ENCODE measurements at places on chromosomes 12 and 14.

DNA sequence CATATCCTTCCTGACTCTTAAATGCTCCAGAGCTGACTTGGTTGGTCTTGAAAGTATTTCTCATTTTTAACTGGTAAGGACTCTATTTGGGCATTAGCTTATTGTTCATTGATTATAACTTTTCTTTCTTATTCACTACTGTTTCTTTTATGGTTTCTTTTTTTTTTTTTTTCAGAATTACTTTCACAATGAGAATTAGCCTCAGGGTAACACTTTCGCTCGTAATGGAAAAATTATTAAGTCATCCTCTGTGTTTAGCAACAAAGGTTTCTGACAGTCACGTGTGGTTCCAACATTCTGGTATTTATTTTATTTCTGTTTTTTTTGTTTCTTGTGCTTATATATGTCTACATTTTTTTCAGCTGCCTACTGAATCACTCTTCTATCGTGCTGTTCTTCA is 80.0 kb downstream of the METTL25 start:
- DNase-seq, result peak; percentile 30

DNA sequence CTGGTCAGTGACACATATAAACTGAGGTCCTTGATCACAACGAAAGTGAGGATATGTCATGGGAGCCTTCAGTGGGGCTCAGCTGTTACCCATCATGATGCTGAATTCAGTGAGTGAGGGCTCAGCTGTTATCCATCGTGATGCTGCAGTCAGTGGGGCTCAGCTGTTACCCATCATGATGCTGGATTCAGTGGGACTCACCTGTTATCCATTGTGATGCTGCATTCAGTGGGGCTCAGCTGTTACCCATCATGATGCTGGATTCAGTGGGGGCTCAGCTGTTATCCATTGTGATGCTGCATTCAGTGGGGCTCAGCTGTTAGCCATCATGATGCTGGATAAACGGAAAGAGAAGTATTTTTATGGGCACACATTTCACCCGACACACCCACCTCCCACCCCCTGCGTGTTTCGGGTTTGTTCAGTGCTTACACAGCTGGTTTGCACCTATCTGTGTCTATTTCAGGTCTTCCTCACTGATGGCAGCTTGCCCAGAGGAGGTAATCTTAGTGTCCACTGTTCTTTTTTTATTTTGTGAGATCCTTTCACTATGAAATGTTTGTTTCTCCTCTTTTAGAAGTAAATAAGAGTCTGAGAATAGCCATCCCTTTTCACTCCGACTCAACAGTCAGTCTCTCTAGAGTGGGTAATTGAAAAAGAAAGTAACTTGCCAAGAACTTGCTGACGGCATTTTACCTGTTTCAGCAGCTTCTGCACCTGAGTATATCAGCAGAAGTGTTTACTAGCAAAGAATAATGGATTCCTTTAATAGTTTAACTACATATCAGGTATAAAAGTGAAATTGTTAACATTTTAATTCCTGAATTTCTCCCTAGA is 183.0 kb downstream of the ERC1 start:
- no peak for DNase-seq

- DNase-seq, result no peak
Measured at GRCh38 chr12:94813314-94813713, 163.0 kb upstream of the TMCC3 start.

DNA sequence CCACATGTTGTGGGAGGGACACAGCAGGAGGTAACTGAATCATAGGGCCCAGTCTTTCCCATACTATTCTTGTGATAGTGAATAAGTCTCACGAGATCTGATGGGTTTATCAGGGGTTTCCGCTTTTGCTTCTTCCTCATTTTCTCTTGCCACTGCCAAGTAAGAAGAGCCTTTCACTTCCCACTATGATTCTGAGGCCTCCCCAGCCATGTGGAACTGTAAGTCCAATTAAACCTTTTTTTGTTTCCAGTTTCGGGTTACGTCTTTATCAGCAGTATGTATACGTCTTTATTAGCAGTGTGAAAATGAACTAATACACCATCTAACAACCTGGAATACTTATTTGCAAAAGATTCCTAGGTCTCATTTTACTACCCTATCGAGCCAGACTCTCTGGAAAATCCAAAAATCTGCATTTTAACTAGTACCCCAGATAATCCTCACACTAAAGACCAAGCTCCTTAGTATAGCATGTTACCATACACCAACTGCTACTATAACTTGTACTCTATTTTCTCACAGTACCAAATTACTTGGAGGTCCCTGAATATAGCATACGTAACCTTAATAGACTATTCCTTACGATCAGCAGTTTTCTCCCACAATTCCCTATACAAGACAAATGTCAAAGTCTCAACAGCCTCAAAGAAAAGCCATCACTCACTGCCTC is 11.5 kb downstream of the GTF2A1 start:
- no peak for DNase-seq

DNA sequence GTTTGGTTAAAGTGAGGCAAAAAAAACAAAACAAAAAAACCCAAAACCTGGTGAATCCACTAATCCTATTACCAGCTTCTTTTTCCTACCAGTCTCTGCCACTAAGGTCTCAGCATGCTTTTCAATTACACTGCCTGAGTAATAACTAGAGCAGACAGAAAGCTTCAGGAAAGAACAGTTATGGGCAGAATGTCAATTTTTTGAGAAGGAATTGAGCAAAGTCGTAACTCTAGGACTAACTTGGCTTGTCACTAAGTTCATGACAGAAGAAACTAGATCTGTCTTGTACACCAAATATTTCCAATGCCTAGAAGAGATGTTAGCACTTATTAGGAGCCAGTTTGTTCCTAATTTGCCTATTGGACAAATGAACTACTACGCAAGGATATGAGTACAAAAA is 148.8 kb upstream of the CNOT2 start:
- no peak for DNase-seq

DNA sequence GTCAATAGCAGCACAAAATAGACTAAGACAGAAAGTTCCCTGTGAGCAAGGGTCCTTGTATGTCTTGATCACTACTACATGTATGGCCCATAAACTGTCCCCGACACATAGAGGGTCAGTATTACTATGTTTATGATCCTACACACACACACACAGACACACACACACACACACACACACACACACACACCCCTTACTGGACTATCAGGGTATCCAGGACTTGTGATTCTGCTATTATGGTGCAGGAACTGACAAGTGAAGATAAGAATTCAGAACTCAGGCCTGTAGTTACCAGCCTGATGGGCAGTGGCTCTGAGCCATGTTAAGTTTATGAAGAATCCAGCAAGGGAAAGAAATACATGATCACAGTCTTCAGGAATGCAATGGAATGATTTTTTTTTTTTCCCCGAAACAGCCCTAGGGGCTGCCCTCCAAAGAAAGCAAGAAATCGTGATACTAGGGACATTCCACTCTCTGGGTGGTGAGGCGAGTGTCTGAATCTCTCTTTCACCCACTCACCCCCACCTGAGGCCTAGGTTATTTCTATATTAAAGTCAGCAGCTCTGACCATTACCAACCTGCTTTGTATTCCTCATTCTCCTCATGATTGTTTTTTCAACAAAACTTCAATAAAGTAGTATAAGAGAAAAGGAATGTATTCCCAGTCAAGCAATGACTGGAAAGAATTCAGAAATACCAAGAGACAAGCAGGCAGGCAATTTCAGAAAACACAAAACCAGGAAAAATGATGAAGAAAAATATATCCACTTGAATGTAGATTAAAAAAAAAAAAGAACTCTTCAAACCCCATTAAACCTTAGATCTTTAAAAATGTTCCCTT is 105.8 kb downstream of the AVPR1A start:
- DNase-seq, result peak; percentile 96

DNA sequence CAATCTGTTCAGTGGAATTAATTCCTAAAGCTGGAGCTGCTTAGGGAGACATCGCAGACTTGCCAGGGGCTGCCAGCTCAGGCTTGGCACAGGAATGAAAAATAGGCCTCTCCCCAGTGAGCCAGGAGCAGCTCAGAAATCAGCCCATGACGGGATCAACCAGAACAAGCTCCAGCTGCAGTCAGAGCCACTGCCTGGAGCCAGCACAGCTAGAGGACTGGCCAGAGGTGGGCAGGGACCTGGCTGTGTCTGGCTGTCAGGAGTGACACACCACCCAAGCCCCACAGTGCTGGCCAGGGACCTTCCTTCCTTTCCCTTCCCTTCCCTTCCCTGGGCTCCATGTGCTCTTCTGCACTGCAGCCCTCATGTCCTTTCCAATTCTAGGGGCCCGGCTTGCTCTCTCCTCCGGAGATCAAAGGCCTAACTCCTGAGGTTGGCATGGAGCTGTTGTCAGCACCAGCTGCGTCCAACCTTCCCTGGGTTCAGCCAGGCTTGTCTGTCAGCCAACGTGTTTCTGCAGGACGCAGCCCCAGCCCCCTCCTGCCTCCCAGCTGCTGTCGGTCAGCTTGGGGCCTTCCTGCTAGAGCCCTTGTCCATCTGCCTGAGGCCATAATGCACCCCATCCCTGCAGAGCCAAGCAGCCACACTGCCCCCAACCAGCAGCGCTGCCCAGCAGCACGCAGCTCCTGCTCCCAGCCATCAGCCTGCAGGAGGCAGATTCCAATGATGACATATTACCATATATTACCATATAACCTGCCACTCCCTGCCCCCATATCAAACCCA is 149.3 kb downstream of the CALM1 start:
- DNase-seq, result no peak

- peak; percentile 53 for DNase-seq
Measured at GRCh38 chr12:102824218-102824835, 92.7 kb downstream of the PAH start.

DNA sequence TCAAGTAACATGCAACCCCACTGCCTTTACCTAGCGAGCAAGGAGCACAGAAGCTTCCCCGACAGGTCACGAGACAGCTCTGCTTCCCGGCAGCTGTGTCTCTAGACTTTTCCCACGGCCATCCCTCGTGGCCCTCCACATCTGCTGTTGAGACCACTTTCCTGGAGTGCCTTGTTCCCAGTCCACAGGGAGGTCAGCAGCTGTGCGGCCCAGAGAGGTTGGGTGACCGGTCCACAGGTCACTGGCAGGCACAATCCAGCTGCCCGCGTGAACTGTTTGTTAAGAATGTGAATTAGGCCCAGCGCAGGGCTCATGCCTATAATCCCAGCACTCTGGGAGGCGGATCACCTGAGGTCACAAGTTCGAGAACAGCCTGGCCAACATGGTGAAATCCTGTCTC is 71.5 kb downstream of the SCARB1 start:
- DNase-seq, result no peak

GRCh38 chr14:29649170-29649569 is 278.5 kb downstream of the PRKD1 start:
- no peak for DNase-seq

- DNase-seq, result no peak
Measured at GRCh38 chr12:104828015-104828414, 130.1 kb downstream of the SLC41A2 start.

- DNase-seq, result no peak
Measured at GRCh38 chr12:125065919-125066570, 810 bp downstream of the AACS start.

GRCh38 chr14:60485598-60486251 is at the start of gene C14orf39:
TSS of gene C14orf39 (minus strand) at chr14:60486063. CDS start at chr14:60485078, 985 bp downstream.
- DNase-seq, result no peak

Measured in EH (cell line).